Right atrium auricular region (tissue), 2 donors: ENCODE measurements at places on chromosomes 4 and X.

DNA sequence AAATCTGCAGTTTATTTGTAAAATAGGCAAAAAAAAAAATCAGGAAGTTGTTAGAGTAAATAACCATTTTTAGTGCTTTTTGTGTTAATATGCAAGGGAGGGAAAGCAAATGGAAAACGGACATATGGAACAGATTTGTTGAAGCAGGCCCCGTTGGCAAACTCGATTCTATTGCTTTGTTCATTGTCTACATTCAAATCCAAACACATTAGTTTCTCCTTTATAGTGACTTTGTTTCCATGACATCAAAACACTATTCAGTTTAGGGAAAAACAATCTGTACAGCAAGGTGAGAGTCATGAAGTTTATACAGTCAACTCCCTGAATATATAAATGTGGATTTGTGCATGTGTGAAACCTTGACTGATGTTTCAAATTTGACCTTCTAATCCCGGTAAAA, 142.2 kb downstream of the FAM47A start:
- no peaks in the 10 kb centered on the region for H3K27me3 ChIP-seq
- no peak overlapping the region for H3K4me3 ChIP-seq
- H3K36me3 ChIP-seq, result no peaks in the 10 kb centered on the region
- no peaks in the 10 kb centered on the region for H3K4me1 ChIP-seq
- H3K27ac ChIP-seq, result no peak overlapping the region

- no peaks in the 10 kb centered on the region for H3K27me3 ChIP-seq
- no peak overlapping the region for H3K27ac ChIP-seq
- no peaks in the 10 kb centered on the region for H3K36me3 ChIP-seq
- no peak overlapping the region for H3K4me3 ChIP-seq
Measured at GRCh38 chr4:139834981-139835391, 169.4 kb downstream of the MGST2 start.

DNA sequence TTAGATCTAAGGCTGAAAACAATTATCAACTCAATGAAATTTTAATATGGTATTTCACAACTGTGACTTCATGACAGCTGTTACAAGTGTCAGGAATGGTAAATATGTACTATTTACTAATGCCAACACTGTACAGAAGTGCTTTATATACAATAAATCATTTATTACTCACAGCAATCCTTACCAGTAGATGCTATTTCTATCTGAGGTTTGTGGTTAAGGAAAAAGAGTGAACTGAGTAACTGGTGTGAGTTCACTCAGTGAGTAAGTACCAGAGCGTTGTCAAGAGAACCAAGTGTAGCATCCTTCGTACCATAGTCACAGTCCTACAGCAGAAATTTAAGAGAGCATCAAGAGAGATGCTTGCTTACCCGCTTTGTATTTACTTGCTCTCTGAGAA, 23.3 kb downstream of the MTHFD2L start:
- H3K27me3 ChIP-seq, result no peaks in the 10 kb centered on the region
- H3K4me3 ChIP-seq, result no peak overlapping the region
- no peak for DNase-seq
- H3K27ac ChIP-seq, result no peak overlapping the region
- no peaks in the 10 kb centered on the region for H3K4me1 ChIP-seq
- no peaks in the 10 kb centered on the region for H3K36me3 ChIP-seq

DNA sequence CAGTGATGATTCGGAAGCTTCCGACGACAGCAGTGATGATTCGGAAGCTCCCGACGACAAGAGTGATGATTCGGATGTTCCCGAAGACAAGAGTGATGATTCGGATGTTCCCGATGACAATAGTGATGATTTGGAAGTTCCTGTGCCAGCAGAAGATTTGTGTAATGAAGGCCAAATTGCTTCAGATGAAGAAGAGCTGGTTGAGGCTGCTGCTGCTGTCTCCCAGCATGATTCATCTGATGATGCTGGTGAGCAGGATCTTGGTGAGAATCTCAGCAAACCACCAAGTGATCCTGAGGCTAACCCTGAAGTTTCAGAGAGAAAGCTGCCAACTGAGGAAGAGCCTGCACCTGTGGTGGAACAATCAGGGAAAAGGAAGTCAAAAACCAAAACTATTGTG, 14.2 kb downstream of the CXCR3 start:
- no peaks in the 10 kb centered on the region for H3K4me1 ChIP-seq
- H3K36me3 ChIP-seq, result peaks cover 49% of the 10 kb centered on the region
- no peak overlapping the region for H3K27ac ChIP-seq
- no peak for DNase-seq

DNA sequence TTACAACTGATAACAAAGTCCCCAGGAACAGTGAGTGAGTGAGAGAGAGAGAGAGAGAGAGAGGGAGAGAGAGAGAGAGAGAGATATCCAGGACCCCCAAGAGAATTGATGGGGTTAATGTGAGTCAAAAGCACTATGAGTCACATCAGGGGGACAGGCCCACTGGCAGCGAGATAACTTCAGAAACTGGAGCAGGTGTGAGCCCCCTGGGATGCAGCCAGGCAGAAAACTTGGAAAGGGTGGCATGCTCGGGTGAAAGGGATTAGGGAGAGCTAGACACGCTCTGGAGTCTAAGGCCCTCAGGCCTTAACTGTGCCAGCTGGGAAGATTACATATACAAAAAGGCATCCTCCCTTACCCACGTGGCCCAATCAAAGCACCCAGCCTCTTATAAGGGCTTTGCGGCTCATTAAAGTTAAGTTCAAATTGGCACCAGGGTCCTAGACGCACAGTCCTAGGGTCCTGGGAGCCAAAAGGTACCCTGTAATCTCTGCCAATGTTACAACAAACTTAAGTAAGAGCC, 841 bp downstream of the ACOT9 start:
- H3K27me3 ChIP-seq, result no peaks in the 10 kb centered on the region

GRCh38 chrX:142804085-142804484, 221.6 kb upstream of the SPANXN4 start:
- H3K27ac ChIP-seq, result no peak overlapping the region
- no peak for DNase-seq
- no peak overlapping the region for H3K4me3 ChIP-seq
- no peaks in the 10 kb centered on the region for H3K4me1 ChIP-seq

- no peak for DNase-seq
- no peaks in the 10 kb centered on the region for H3K27me3 ChIP-seq
- H3K36me3 ChIP-seq, result no peaks in the 10 kb centered on the region
Measured at GRCh38 chr4:71070015-71070414, 76.6 kb downstream of the DCK start.

- H3K27me3 ChIP-seq, result no peaks in the 10 kb centered on the region
- peaks cover 40% of the 10 kb centered on the region for H3K4me1 ChIP-seq
- H3K36me3 ChIP-seq, result no peaks in the 10 kb centered on the region
- H3K4me3 ChIP-seq, result no peak overlapping the region
- DNase-seq, result no peak
- H3K27ac ChIP-seq, result no peak overlapping the region
Measured at GRCh38 chr4:25085671-25086070, 54.9 kb upstream of the LGI2 start.

GRCh38 chrX:72269671-72270251, 7.3 kb downstream of the RPS4X start:
- H3K4me1 ChIP-seq, result no peaks in the 10 kb centered on the region
- no peak for DNase-seq
- peaks cover 62% of the 10 kb centered on the region for H3K36me3 ChIP-seq
- no peak overlapping the region for H3K27ac ChIP-seq
- H3K27me3 ChIP-seq, result no peaks in the 10 kb centered on the region

- no peaks in the 10 kb centered on the region for H3K27me3 ChIP-seq
- no peak overlapping the region for H3K27ac ChIP-seq
- no peaks in the 10 kb centered on the region for H3K4me1 ChIP-seq
- no peak overlapping the region for H3K4me3 ChIP-seq
- no peak for DNase-seq
- H3K36me3 ChIP-seq, result no peaks in the 10 kb centered on the region
Measured at GRCh38 chr4:108045687-108046024, 56.0 kb downstream of the HADH start.

DNA sequence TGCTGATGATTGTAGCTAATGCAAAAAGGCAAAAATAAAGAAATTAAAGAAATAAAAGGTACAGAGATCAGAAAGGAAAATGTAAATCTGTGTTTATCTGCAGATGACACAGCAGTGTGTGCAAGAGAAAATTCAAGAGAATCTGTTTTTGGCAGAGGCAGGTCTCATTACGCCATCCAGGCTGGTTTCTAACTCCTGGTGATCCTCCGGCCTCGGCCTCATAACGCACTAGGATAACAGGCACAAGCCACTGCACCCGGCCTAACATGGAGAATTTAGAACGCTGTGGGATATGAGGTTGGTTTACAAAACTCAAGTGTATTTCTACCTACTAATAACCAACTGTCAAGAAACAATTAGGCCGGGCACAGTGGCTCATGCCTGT, 29.4 kb downstream of the CTBP1 start:
- H3K27me3 ChIP-seq, result no peaks in the 10 kb centered on the region
- no peak for DNase-seq
- H3K27ac ChIP-seq, result no peak overlapping the region
- no peak overlapping the region for H3K4me3 ChIP-seq
- no peaks in the 10 kb centered on the region for H3K4me1 ChIP-seq

DNA sequence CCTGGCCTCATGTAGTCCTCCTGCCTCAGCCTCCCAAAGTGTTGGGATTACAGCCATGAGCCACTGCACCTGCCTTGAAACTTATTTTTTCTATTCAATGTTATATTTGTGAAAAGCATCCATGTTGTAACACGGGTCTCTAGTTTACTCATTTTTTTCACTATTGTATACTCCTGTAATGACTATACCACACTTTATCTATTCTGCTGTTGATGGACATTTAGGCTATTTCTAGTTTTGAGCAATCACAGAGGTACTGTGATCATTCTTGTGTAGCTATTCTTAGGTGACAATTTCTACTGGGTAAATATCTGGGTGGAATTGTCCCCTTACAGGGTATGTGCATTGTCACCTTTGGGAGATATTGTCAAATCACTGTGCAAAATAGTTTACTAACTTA, 3.6 kb downstream of the DRP2 start:
- H3K36me3 ChIP-seq, result no peaks in the 10 kb centered on the region
- no peaks in the 10 kb centered on the region for H3K27me3 ChIP-seq
- H3K27ac ChIP-seq, result no peak overlapping the region
- no peak for DNase-seq
- H3K4me3 ChIP-seq, result no peak overlapping the region

DNA sequence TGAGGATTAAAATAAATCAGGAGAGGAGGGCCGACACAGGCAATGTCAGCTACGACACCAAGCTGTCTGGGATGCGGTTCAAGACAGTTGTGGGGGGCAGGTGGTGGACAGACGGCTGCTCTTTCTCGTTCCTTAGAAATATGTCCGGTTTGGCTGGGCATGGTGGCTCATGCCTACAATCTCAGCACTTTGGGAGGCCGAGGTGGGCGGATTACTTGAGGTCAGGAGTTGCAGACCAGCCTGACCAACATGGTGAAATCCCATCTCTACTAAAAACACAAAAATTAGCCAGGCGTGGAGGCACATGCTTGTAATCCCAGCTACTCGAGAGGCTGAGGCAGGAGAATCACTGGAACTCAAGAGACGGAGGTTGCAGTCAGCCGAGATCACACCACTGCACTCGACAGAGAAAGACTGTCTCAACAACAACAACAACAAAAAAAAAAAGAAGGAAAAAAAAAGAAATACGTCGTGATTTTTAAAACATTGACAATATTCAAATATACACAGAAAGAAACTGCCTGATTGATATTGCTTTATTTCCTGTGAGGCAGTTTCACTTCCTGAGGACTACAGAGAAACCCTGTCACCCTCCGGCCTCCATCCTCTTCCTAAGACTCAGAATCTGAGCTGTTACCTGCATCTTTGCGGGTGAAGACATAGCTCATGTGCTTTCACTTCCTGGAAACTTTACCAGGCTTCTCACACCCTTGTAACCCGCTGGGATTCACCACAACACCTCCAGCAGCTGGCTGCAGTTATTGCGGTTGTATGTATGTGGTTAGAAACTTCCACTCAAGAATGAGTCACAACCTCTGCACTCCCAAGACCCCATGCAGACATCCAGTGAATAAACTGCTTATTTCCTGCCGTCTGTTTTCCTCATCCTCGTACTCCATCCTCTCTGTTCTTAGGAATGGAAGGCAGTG, 63.8 kb upstream of the STS start:
- no peak for DNase-seq
- H3K27me3 ChIP-seq, result no peaks in the 10 kb centered on the region
- H3K4me1 ChIP-seq, result no peaks in the 10 kb centered on the region

- H3K27me3 ChIP-seq, result no peaks in the 10 kb centered on the region
- H3K36me3 ChIP-seq, result peaks cover 14% of the 10 kb centered on the region
- DNase-seq, result no peak
- no peaks in the 10 kb centered on the region for H3K4me1 ChIP-seq
- no peak overlapping the region for H3K4me3 ChIP-seq
Measured at GRCh38 chr4:185669288-185669687, 134.0 kb upstream of the PDLIM3 start.

GRCh38 chr4:139907001-139907809, 241.6 kb downstream of the MGST2 start:
- no peak overlapping the region for H3K4me3 ChIP-seq
- no peaks in the 10 kb centered on the region for H3K27me3 ChIP-seq
- H3K36me3 ChIP-seq, result no peaks in the 10 kb centered on the region
- DNase-seq, result no peak
- H3K27ac ChIP-seq, result no peak overlapping the region

DNA sequence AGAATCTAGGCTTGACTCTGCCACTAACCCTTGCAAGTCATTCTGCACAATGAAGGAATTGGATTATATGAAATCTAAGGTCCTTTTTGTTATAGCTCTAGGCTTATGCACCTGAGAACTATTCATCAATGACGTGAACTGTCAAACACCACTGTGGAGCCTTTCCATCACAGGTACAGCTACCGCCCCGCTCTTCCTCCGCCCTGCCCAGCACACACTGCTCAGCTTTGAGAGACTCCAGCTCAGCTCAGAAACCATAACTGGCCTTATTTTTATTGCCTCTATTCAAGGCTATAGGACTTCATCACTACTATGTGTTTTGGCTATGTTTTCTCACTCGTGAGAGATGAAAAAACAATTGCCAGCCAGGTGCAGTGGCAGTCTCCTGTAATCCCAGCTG, 88.2 kb upstream of the RPL34 start:
- H3K27ac ChIP-seq, result no peak overlapping the region
- no peak for DNase-seq
- H3K4me1 ChIP-seq, result no peaks in the 10 kb centered on the region
- no peaks in the 10 kb centered on the region for H3K27me3 ChIP-seq

DNA sequence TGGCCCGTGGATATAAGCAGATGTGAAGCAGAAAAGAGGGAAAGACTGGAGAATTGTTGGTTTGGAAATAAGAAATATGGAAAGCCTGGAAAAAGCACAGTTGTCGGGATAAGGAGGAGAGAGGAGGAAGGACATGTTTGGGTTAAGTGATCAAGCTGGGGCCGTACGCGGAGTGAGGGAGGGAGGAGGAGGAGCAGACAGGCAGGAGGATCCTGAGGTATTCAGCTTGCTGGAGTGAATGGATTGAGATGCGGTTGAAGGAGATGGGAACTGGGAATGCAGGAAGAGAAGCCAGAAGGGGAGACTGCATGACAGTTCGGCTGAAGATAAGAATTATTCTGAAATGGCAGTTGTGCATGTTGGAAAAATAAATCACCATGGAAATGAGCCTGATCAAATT, 21.2 kb downstream of the ZFP42 start:
- H3K36me3 ChIP-seq, result no peaks in the 10 kb centered on the region
- no peak for DNase-seq
- no peaks in the 10 kb centered on the region for H3K4me1 ChIP-seq

- no peaks in the 10 kb centered on the region for H3K4me1 ChIP-seq
- H3K36me3 ChIP-seq, result no peaks in the 10 kb centered on the region
- no peak for DNase-seq
- H3K27ac ChIP-seq, result no peak overlapping the region
- no peak overlapping the region for H3K4me3 ChIP-seq
Measured at GRCh38 chrX:109952050-109952449, 50.9 kb upstream of the TMEM164 start.
